H1 (cell line): ENCODE measurements at places on chromosomes 11 and 22.

GRCh38 chr11:2115308-2115707 is 23.9 kb downstream of the IGF2 start:
- DNase-seq: no peak

GRCh38 chr22:39845529-39845928 is 48.0 kb downstream of the ENTHD1 start:
- DNase-seq: no peak

DNA sequence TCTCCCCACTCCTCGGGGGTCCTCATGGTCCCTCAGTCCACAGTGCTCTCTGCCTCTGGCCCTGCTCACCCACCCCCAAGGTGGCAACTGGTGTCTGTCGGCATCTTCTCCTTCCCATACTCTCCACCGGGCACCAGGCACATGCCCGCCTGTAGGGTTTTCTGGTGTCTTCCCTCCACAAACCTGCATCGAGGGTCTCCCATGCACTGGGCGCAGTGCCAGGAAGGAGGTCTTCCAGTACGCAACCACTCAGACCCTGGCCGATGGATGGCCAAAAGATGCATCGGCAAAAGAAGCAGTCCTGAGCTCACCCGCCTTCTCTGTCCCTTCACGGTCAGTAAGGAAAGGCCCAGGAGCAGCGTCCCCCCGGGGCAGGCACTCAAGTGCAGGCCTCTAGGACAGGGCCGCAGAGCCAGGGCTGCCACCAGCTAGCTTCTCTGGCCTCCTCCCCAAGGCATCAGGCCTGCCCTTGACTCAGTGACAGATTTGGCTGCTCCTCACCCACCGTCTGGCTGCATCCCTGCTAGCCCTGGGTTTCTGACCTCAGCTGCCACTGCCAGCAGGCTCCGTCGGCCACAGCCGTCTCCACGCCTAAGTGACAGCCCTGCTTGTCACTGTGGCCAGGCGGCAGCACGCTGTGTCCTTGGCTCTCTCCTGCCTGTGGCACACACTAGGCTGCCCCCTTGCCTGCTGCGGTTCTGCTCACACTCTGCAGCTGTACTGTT is 32.1 kb upstream of the IGSF9B start:
- no peak for DNase-seq

DNA sequence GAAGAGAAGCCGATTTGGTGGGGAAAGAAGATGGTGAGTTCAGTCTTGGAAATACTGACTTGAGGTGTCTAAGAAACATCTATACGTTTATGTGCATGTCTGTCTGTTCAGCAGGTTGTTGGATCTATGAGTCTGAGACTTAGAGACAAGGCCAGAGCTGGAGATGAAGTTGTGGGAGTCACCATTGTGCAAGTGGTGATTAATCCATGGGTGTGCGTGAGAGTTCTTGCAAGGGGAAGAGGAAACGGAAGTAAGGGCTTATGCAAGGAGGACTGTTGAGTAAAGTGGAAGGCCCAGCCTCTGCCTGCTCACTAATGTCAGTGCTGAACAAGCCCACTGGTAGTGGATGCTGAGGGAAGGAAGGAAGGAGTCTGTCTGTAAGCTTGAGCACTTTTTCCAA is 9.7 kb downstream of the TMEM45B start:
- DNase-seq: no peak

DNA sequence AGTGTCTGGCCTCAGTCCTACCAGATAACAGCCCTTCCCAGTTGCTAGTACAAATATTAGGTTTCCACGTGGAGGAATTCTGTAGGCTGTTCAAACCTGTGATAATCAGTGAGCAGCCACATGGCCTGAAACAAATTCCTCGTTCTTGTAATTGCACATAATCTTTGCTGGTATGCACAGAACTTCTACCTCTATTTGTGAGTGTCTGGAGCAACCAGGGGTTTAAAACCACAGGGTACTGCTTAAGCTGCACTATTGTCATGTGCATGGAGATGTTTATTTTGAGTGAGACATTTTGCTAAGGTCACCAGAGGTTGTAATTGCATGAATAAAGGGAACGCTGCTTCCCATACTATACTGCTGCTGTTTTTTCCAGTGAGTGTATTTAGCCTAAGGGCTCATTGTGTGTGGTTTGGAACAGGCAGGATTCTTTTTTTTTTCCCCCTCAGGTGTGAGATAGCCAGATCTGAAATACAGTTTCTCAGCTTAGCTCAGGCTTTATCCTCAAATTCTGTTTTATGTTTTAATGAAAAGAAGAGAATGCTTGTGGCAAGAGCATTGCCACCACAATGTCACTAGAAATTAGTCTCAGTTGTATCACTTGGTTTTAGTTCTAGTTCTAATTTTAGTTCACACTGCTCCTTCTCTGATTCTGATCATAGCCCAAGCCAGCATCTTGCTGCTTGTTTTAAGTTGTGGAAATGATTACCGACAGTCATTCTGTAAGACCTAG is 60.5 kb downstream of the CYB5R2 start:
- no peak for DNase-seq

DNA sequence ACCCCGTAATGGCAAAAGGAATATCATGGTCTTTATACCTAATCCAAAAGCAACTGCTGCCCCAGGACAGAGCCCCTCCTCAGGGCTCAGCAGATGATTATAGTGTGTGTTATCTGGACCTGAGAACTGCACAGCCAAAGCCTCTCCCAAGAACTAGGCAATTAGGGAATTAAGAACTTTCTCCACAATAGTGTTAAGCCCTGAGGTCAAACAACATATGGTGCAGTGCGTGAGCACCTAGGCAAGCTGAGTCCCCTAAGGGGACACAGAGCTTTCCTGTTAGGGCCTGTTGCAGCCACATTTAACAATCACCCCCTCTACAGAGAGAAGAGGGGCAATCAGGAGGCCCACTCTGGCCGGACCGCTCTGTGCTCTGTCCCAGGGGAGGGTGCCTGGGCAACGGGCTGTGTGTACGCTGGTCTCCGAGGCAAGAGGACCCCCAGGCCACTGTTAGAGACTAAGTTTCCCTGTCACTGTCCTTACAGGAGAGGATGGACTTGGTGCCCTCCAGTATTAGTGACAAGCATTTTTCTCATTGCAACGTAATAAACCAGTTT is 1.4 kb upstream of the KCNJ5 start:
- no peak for DNase-seq

DNA sequence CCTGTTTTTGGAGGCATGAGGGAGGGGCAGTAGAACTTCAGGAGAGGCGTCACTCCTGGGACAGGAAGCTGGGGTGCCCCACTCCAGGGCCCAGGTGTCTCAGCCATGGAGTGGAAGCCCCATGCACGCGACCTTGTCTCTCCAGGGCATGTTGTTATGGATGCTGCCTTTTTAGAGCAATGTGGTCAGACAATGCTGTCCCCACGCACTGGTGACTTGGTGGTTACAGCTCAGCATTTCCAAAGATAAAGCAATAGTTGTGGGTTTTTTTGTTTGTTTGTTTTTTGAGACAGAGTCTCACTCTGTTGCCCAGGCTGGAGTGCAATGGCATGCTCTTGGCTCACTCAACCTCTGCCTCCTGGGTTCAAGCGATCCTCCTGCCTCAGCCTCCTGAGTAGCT is 22.3 kb downstream of the EIF4G2 start:
- no peak for DNase-seq

GRCh38 chr11:80595011-80595410 is 1154.2 kb upstream of the TENM4 start:
- DNase-seq: no peak

DNA sequence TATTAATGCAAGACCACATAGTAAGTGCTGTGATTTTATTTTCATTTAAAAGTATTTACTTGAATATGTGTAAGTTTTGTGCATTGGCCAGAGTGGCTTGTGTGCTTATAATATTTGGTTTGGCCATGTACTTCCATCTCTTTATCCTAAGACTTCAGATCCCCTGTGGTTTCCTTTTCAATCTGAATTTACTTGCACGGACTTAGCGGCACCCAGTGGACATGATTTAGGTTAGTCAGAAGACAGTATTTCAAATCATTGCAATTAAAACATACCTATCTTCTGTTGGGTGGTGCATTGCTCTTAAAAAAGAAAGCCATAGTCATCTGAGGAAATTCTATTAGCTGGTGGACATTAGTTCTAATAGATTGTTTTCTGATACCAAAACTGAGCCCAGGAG is 30.7 kb downstream of the PIWIL4 start:
- no peak for DNase-seq

DNA sequence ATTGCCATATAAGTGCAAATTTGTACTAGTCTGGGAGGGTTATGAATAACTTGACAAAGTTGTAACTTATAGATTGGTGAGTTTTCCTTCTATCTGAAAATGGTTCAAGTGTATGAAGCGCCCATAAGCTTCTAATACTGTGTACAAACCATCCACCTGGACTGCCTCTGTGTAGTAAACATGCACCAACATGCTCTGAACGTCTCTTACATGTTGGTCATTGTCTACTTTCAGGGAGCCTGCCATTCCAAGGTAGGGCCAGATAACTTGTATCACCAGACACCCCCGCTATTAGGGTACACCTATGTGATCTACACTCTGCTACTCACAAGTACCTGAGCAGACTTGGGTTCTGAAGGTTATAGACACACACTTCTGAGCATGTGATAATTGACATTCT is 735.5 kb upstream of the API5 start:
- no peak for DNase-seq

DNA sequence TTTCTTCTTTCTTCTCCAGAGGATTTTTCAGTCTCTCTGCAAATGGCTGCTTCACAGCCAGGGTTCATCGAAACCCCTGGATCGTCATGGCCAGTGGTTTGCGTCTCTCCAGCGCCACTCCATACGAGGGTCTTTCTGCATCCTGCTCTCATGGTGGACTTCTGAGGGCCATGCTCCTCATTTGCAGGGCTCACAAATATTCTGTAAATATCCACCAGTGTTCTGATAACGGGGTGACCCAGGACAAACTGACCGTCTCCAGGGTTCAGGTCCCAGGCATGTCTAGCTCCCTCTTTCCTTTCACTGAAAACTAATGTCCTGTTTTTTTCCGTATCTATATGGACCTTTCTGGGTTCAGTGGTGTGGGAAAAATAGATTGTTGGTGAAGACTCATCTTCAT is 15.7 kb upstream of the VPREB1 start:
- DNase-seq: no peak

GRCh38 chr11:60831501-60832079 is 10.3 kb upstream of the CCDC86 start:
- no peak for DNase-seq

DNA sequence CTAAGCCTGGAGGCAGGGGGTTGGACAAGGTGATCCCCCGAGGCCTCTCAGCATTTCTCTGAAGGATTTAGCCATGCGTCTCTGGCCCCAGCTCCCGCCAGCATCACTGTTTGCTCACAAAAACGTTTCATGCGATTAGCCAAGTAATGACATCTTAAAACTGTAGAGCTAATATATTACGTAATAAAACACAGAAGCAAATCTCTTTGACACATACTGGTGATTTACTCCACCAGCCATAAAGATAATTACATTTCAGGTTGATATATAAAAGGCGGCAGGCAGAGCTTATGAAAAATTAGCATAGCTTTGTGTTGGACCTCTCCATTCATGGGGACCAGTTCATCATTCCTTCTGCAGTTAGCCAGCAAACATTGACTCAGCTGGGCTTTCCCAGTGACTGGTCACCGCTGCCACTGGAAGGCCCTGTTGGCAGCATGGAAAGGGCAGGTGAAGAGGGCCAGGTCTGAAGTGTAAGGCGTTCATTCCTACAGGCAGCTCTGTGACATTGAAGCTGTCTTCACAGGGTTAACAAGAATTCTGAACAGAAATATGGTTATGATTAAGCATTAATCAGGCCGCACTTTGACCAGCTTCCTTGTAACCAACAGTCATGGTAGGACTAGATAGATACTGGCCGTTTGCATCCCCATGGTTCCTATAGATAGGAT is 150.3 kb downstream of the NECTIN1 start:
- DNase-seq: no peak

GRCh38 chr11:130725421-130726233 is 190.7 kb downstream of the SNX19 start:
- DNase-seq: no peak

DNA sequence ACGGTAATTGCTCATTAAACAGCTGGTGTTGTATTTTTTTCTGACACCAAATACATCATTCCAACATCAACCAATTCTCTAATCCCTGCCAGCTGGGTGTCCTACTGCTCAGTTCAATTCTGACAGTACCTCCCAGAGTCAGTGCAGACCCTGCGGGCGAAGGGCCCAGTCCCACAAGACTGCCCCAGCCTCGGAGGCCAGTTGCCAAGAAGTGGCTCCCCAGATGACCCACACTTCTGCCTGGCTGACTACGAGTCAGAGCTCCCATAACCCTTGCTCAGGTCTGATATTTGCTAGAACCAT is 147.2 kb downstream of the CTTN start:
- DNase-seq: no peak

DNA sequence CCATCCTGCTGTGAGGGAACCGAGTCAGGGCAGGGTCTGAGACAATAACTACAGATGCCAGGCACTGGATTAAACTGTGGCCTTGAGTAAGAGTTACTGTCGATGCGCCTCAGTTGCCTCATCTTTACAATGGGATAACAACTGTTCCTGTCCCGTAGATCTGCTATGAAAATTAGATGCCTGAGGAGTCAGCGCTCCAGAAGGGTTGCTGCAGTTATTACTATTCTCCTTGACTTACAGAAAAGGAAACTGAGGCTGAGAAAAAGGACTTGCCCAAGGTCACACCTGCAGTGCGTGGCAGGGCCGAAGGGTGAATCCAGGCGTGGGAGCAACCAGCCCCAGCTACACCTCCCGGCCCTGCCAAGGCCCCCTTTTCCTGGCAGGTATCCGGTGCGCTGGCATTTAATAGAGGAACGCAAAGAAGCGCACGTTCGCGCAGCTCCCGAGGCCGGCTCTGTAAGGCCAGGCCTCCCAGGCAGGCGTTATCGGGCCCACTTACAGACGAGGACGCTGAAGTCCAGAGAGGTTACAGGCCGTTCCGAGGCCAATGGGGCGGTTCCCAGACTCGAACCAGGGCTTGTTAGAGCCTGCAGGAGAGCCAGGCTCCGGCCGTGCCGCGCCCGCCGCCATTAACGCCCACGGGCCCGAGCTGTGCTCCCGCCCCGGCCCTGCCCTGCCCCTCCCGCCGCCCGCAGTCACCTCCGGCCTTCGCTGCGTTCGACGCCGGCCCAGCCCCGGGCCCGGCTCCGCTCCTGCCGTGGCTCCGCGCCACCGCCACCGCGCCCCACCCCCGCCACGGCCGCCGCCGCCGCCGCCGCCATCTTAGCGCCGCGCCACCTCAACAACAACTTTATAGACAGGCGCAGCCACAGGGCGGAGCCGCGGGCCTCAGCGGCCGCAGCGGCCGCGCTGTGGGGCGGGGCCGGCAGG is at the start of gene C11orf68:
Gene C11orf68 (minus strand): TSS at position 852 of the 930 bp plus-strand sequence. CDS start 31 bp downstream, at position 821.
- peak; percentile 55 for DNase-seq

GRCh38 chr22:30647536-30647935 is 12.0 kb downstream of the SLC35E4 start:
- no peak for DNase-seq

DNA sequence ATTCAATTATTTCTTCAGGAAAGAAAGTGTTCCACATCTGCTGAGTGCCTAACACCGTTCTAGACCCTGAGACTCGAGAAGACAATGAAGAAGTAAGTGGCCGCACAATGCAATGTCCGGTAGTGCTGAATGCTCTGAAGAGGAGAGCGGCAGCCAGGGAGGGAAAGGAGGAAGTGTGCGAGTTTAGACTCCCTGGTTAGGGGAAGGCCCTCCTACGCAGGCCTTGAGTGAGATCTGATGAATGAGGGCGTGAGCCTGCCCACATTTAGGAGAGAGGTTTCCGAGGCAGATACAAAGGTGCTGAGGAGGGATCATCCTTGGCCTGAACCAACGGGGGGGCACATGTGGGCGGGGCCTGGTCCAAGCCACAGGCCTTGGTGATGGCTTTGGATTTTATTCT is 558.6 kb downstream of the NTM start:
- peak; percentile 55 for DNase-seq

GRCh38 chr11:18578975-18579598 is 9.4 kb downstream of the UEVLD start:
- DNase-seq: no peak

- DNase-seq: no peak
These were observed 18.2 kb downstream of the MUC2 start for GRCh38 chr11:1092919-1093318.
